ENCODE measurements at places on chromosomes 2 and 18.

DNA sequence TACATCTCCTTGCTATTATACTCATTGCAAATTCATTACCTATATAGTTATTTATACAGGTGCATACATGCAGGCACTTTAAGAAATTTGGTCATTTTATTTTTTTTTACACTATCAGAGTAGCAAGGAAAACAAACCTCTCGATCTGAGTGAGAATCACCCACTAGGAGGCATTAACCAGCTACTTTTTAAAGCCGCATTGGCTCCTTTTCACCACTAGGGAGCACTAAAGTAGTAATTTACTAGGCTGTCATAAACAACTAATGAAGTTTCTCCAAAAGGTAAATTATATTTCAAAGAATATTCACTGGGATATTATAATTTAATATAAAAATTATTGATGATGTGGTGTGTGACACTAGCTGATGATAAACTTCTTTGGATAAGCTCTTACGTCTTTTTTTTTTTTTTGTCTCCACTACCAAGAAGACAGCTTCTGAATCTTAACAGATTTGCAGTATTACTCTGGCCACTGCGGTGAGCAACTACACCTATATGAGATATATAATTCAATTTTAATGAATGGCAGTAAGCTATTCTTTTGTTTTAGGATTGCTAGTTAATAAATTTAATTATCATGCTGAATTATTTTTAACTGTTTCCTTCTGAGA lies 101.9 kb downstream of the NOL4 start:
- peak; percentile 44 for DNase-seq

- no peak for DNase-seq
These were observed 4.6 kb downstream of the CDCA7 start for GRCh38 chr2:173359231-173359630.

DNA sequence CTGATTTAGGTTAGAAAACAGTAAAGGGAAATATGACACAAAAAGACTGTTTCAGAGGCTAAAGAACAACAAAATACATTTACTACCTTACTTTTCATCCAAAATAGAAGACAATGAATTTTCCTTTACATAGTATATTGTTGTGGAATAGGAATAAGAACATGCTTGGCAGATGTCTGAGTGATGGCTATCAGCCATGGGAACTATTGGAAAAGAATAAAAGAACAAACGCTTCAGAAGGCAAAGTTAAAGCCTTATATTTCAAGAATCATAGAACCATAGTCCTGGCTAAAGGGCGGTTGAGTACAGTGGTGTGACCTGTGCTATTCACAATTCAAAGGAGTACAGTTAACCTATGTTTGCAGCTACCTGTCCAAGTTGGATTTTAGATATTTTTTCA lies 73.9 kb upstream of the NRXN1 start:
- DNase-seq: no peak

GRCh38 chr2:103135679-103136078 lies 373.8 kb downstream of the TMEM182 start:
- DNase-seq: no peak

GRCh38 chr2:71358931-71359671 lies 27.5 kb downstream of the ZNF638 start:
- peak; percentile 73 for DNase-seq

- DNase-seq: no peak
These were observed 17.8 kb downstream of the CFAP210 start for GRCh38 chr2:169676357-169676756.

GRCh38 chr18:11807233-11807632 lies 44.0 kb upstream of the CHMP1B start:
- no peak for DNase-seq

DNA sequence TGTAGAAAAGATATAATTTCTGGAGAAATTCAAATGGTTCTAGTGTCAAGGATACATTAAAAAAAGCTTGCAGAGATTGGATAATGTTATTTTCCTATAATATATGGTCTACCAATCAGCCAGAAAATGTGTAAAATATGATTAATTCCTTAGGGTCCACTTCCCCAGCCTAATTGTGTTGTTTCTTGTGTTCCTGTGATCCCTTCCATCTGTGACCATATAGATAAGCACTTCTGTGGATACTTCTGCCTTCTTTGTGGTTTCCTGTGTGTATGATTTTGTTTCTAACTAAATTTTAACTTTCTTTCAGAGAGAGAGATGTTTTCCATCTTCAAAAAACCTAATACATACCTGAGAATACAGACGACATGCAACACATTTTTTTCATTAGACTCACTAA lies 367.1 kb upstream of the PIK3C3 start:
- DNase-seq: no peak

- no peak for DNase-seq
These were observed 446.2 kb downstream of the PIK3C3 start for GRCh38 chr18:42401131-42401673.

- DNase-seq: peak; percentile 0
These were observed 19.1 kb downstream of the NETO1 start for GRCh38 chr18:72848503-72849237.

DNA sequence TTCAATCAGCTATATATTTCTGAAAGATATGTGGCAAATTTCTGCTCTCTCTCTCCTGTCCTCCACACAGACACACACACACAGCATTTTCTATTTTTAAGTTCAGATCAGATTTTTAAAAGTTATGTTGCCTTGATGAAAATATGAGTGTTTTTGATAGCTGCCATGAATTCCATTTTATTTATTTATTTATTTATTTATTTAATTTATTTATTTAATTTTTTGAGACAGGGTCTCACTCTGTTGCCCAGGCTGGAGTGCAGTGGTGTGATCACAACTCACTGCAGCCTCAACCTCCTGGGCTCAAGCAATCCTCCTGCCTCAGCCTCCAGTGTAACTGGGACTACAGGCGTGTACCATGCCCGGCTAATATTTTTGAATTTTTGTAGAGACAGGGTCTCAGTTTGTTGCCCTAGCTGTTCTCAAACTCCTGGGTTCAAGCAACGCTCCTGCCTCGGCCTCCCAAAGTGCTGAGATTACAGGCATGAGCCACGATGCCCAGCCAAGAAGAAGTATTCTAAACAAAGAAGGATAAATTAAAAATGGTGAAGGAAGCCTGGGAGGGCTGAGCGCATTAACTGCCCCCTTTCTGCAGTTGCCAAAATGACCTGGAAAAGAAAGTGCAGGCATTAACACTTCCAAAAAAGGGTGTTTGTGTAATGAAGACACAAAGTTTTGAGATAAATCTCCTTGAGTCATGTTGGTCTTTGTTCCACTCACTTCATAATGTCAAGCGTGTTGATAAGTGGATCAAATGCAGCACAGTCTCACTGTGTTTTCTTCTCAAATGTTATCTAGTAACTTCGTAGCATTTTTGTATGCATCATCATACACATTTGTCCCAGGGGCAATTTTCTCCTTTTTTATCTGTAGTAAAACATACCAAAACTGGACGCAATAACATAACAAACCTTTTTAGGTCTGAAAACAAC lies 11.1 kb upstream of the IMPA2 start:
- no peak for DNase-seq

GRCh38 chr18:30280861-30281470 lies 761.6 kb downstream of the DSC3 start:
- peak; percentile 43 for DNase-seq

- peak; percentile 72 for DNase-seq
These were observed 122.1 kb downstream of the ACAA2 start for GRCh38 chr18:49691177-49691608.

- no peak for DNase-seq
These were observed 146.5 kb downstream of the NCKAP5 start for GRCh38 chr2:133421516-133422324.

GRCh38 chr2:179239195-179239594 lies 25.4 kb downstream of the SESTD1 start:
- peak; percentile 69 for DNase-seq

GRCh38 chr2:158729451-158729850 lies 65.7 kb upstream of the DAPL1 start:
- DNase-seq: no peak

- DNase-seq: no peak
These were observed 17.4 kb downstream of the TPGS2 start for GRCh38 chr18:36811430-36811829.

DNA sequence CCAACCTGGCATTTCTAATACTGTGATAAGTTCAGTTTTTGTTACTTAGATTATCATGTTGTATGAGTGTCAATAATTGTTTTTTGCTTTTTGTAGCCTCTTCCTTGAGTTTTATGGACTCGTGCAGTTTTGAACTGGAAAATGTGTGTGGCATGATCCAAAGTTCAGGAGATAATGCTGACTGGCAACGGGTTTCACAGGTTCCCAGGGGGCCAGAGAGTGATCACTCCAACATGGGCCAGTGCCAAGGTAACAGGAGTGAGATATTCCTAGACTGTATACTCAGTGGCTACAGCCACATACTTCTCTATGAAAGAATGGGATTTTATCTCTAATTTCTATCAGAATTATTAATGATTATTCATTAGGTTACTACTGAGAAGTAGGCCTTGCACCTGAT lies 18.2 kb downstream of the MEP1B start:
- no peak for DNase-seq

GRCh38 chr2:20097889-20098714 lies 46.7 kb upstream of the LAPTM4A start:
- DNase-seq: peak; percentile 90

DNA sequence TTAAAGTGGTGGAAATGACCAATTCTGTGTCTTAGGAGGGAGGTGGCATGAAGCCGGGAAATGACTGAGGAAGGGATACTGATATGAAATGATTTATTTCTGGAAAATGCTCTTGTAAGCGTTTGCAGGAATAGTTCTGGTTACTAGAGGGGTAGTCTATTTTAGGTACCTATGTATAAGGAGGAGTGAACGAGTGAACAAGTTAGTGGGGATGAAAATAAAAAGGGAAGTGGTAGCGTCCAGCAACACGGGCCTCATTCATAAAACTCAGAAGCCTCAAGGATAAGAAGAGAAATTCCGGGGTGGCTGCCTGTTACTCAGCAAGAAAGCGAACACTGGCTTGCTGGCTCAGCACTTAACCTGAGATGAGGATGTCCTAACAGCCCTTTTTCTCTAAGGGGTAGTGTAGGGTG lies 303.3 kb downstream of the NCKAP5 start:
- DNase-seq: no peak

DNA sequence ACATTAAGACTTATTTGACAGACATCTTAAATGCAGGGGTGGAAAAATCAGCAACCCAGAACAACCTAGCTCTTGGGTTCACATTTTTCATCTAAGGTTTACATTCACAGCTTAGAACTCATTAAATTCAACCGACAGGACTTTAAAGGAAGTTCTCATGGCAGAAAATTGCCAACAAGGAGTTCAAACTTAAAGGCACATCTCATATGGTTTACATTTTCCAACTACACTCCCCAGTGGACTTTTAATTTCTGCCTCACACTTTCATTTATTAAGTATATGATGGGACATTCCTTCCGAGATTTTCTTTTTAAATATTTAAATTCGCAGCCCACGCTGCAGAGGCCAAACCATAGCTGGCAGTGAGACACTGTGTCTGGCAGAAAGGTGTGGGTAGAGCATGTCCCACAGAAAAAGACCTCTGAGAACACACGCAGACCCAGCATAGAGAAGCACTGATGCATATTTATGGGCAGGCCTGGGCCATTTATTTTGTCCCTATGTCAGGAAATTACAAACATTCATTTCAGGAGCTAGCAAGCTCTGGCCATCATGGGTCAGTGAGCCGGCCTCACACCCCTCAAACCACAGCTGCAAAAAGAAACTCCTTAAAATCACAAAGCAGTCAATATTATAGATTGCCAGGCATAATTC lies 46.3 kb downstream of the STK39 start:
- DNase-seq: no peak

GRCh38 chr2:96065381-96065930 lies 30.7 kb upstream of the GPAT2 start:
- DNase-seq: no peak

DNA sequence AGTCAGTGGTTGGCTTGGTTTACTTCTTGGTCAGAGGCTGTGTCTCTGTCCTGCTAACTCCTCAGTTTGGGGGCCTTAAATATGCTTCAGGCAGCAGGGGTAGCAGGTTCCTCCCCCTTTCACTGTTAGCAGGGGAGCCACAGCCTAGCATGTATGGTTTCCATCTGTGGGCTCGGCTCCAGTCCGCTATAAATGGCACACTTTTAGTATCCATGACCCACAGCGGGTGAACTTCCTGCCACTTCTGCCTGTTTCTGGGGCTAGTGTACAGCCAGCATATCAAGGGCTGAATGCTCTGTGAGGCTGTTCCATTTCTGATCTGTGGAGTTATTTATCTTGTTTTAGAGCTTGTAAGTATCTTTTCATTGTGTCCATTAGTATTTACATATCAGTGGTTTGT lies 58.3 kb downstream of the MRPL33 start:
- no peak for DNase-seq

- DNase-seq: no peak
These were observed 123.8 kb downstream of the MBP start for GRCh38 chr18:77008576-77009315.

- no peak for DNase-seq
These were observed 249.3 kb upstream of the FSHR start for GRCh38 chr2:49403637-49404036.

- no peak for DNase-seq
These were observed 8.3 kb downstream of the ATG16L1 start for GRCh38 chr2:233259730-233260129.

DNA sequence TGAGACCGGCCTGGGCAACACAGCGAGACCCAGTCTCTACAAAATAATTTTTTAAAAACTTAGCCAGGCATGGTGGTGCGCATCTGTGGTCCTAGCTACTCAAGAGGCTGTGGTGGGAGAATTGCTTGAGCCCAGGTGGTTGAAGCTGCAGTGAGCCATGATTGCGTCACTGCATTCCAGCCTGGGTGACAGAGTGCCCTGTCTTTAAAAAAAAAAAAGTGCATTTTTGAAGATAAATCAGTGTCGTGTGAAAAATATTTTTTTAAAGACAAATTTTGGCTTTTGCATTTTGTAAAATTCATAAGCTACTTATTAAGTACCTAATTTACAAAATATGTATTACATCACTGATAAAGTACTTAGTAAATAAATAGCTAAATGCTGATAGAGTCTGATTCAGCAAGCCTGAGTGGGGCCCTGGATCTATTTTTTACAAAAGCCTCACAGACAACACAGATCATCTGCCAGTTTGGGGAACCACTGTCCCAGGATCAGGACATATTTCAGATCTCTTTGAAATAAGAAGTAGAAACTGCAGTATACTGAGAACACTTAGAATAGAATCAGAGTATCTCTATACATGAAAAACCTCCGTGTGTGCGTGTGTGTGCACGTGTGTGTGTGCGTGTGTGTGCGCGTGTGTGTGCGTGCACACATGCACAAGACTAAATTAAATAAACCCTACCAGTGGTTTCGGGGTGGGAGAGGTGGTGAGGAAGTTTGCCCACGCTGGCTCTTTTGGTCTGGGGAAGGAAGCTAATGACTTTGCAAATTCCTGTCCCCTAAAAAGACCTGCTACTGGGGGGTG lies 61.6 kb downstream of the AAK1 start:
- peak; percentile 28 for DNase-seq

GRCh38 chr2:47798631-47799030 lies 15.7 kb downstream of the MSH6 start:
- DNase-seq: no peak

GRCh38 chr18:70284976-70285620 lies 3.7 kb upstream of the SOCS6 start:
- no peak for DNase-seq

GRCh38 chr2:32291746-32292145 lies 14.0 kb downstream of the YIPF4 start:
- DNase-seq: no peak

Data from RKO (cell line).